Metanephros (tissue), 2 donors: ENCODE measurements at places on chromosomes 3 and 15. TPM values are rescaled to one million over a fixed set of nuclear protein-coding genes. Genes with fewer than 3 reads are reported as not detected.

ABHD17C gene
- 21.8 TPM for total RNA-seq

AGTR1 gene
- total RNA-seq: 22.0 TPM

MRPS25 gene
- total RNA-seq: 35.0 TPM

PPARG gene
- total RNA-seq: 35.8 TPM

ADGRG7 gene
- not detected for total RNA-seq

GLCE gene
- total RNA-seq: 38.5 TPM

SMCO1 gene
- total RNA-seq: 3.5 TPM

WDR93 gene
- 1.6 TPM for total RNA-seq

GOLGA8S gene
- 0.12 TPM for total RNA-seq

MYLK gene
- 224 TPM for total RNA-seq

PRR20G gene
- total RNA-seq: not detected

FOXB1 gene
- total RNA-seq: not detected

RNF13 gene
- total RNA-seq: 66.9 TPM

SETMAR gene
- 18.6 TPM for total RNA-seq

MTFMT gene
- total RNA-seq: 12.8 TPM

NTRK3 gene
- total RNA-seq: 27.2 TPM

SLC22A13 gene
- total RNA-seq: 6.1 TPM

CLN6 gene
- total RNA-seq: 25.5 TPM

C3orf70 gene
- total RNA-seq: 8.8 TPM

ARHGEF3 gene
- total RNA-seq: 49.9 TPM

APBA2 gene
- total RNA-seq: 15.9 TPM

ITIH3 gene
- total RNA-seq: 8.6 TPM

HESX1 gene
- total RNA-seq: 0.76 TPM

SERPINI2 gene
- 0.82 TPM for total RNA-seq

RARB gene
- 76.9 TPM for total RNA-seq

ANKRD34C gene
- 0.12 TPM for total RNA-seq

CACNA2D2 gene
- total RNA-seq: 10.1 TPM

HYAL3 gene
- 3.7 TPM for total RNA-seq

MUC13 gene
- total RNA-seq: not detected

CA12 gene
- total RNA-seq: 178 TPM

PLXND1 gene
- 213 TPM for total RNA-seq
